Dermis blood vessel endothelial cell (primary cell): ENCODE measurements at places on chromosomes 4 and X. TPM values are rescaled to one million over a fixed set of nuclear protein-coding genes. Genes with fewer than 3 reads are reported as not detected.

The TLR3 gene
- 2.4 and 7.1 TPM in 2 replicates for total RNA-seq

The MND1 gene
- 2.4 and 5.6 TPM in 2 replicates for total RNA-seq

The AMTN gene
- total RNA-seq = not detected in 2 replicates

The SPANXN4 gene
- total RNA-seq = not detected in 2 replicates

The STOX2 gene
- 17.7 and 19.2 TPM in 2 replicates for total RNA-seq

The SMIM10 gene
- 1.4 and 2.6 TPM in 2 replicates for total RNA-seq

The PKD2 gene
- total RNA-seq = 41.9 and 48.8 TPM in 2 replicates

The HGFAC gene
- total RNA-seq = 0.28 and 0.51 TPM in 2 replicates

The NIPAL1 gene
- 0.47 and 0.68 TPM in 2 replicates for total RNA-seq

The MID2 gene
- total RNA-seq = 114 and 159 TPM in 2 replicates

The HSPA4L gene
- 4.4 and 13.4 TPM in 2 replicates for total RNA-seq

The KLF8 gene
- 0.37 and 0.85 TPM in 2 replicates for total RNA-seq

The SPOCK3 gene
- not detected in 2 replicates for total RNA-seq

The SSX1 gene
- total RNA-seq = not detected in 2 replicates

The CC2D2A gene
- total RNA-seq = 7.8 and 9.3 TPM in 2 replicates

The MAGEC1 gene
- total RNA-seq = not detected in 2 replicates

The TRO gene
- total RNA-seq = 4.4 and 5.9 TPM in 2 replicates

The CPE gene
- total RNA-seq = 1.0 and 1.1 TPM in 2 replicates

The GDI1 gene
- total RNA-seq = 50.7 and 75.9 TPM in 2 replicates

The USP17L26 gene
- total RNA-seq = not detected in 2 replicates

The CFP gene
- 0.19 and 0.85 TPM in 2 replicates for total RNA-seq

The F8A2 gene
- total RNA-seq = 0.17 TPM in 1 of 2 replicates, not detected in the other

The LGI2 gene
- 0.05 TPM in 1 of 2 replicates, not detected in the other for total RNA-seq

The NSUN7 gene
- total RNA-seq = 0.09 TPM in 1 of 2 replicates, not detected in the other

The MAMLD1 gene
- 0.85 and 1.4 TPM in 2 replicates for total RNA-seq

The SGCB gene
- 12.9 and 23.7 TPM in 2 replicates for total RNA-seq

The WDR17 gene
- total RNA-seq = 0.19 and 0.51 TPM in 2 replicates

The TRPC5OS gene
- not detected in 2 replicates for total RNA-seq

The CRLF2 gene
- not detected in 2 replicates for total RNA-seq

The NHSL2 gene
- 28.6 and 53.8 TPM in 2 replicates for total RNA-seq

The COL4A5 gene
- total RNA-seq = 48.0 and 54.9 TPM in 2 replicates

The CASP3 gene
- 59.9 and 65.3 TPM in 2 replicates for total RNA-seq
